ENCODE measurements at places on chromosomes 5 and 9.

DNA sequence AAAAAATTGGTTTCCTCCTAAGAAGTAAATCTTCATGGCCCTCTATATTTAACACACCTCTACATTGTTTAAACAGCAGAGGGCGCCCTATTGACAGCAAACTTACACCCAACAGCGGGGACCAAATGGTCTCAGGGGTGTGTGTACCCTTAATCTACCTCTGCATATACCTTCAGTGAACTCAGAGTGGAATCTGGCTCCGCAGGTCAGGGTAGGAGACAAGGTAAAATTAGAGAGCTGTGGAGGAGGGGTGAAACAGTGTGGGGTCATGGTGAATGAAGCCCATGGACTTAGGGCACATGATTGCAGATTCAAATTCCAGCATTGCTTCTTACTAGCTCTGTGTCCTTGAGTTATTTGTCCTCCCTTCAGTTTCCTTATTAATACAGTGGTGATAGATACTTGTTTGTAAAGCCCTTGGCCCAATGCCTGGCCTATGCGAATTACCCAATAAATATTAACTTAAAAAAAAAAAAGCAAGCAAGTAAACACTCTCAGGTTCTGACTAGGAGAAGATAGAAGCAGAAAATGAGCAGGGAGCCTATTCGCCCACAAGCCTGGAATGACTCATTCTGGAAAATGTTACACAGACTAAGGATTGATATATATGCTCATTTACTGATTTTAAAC, 122.9 kb downstream of the CAVIN4 start:
- no peak for DNase-seq

DNA sequence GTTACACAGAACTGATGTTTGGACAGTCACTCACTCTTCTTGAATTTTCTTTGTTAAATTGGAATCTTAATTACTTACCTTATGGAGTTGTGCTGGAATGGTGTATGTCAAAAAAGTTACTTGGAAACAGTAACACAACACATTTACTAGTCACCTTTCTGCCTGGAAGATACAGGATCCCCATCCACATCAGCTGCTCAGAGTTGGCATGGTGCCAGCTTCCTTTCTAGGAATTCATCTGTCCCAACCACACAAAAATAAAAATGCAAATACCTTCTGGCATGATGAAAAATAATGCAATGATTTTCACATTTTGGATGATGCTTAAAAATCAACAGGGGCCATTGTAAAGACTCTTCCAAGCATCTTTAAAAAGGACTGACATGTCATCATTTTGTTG, 341.5 kb downstream of the TMEM38B start:
- DNase-seq, result no peak

GRCh38 chr9:96122282-96122681, 179.7 kb downstream of the HSD17B3 start:
- no peak for DNase-seq

DNA sequence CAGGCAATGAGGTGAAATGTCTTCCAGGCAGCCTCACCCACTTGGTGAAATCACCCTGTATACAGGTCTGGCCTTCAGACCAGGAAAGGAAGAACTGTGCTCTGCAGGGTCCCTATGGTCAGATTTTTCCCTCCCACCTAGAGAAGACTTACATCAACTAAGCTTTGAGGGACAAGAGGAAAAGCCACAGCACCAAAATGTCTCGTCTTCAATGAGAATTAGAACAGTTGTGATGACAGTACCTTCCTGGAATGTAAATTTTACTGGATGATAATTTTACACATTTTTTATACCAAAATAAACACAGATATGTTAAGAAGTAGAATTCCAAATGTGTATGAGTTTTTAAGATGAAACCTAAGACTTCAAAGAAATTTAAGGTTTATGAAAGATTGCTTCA, 283.9 kb downstream of the SPOCK1 start:
- no peak for DNase-seq

GRCh38 chr5:57891443-57891842, 408.8 kb upstream of the ACTBL2 start:
- DNase-seq, result no peak

DNA sequence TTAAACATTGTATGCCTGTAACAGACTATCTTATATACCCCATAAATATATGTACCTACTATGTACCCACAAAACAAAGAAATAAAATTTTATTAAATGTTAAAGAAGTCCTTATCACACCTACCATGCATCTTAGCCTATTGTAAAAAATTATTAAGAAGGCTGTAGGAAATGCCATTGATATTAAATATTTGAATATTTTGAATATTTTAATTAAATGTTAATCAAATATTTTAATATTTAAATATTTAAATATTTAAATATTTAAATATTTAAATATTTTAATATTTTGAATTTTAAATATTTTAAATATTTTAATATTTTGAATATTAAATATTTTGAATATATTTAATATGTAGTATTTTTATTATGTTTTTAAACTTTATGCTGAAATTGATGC, 331.5 kb upstream of the ATP10B start:
- no peak for DNase-seq

- no peak for DNase-seq
Measured at GRCh38 chr5:6405591-6405990, 27.2 kb upstream of the MED10 start.

GRCh38 chr5:108727236-108727650, 20.5 kb upstream of the FER start:
- DNase-seq, result no peak

- DNase-seq, result no peak
Measured at GRCh38 chr9:114272739-114273431, 50.0 kb upstream of the ORM1 start.

GRCh38 chr5:174606646-174607045, 117.7 kb upstream of the MSX2 start:
- DNase-seq, result no peak

DNA sequence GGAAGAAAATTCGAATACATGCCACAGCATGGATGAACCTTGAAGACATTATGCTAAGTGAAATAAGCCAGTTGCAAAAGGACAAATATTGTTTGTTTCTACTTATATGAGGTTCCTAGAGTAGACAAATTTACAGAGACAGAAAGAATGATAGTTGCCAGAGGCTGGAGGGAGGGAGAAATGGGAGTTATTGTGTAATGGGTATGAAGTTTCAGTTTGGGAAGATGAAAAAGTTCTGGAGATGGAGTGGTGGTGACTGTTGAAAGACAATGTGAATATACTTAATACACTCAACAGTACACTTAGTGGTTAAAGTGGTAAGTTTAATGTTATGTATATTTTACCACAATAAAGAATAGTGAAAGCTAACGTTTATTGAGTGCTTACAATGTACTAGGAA, 99.6 kb upstream of the SLC44A1 start:
- no peak for DNase-seq

DNA sequence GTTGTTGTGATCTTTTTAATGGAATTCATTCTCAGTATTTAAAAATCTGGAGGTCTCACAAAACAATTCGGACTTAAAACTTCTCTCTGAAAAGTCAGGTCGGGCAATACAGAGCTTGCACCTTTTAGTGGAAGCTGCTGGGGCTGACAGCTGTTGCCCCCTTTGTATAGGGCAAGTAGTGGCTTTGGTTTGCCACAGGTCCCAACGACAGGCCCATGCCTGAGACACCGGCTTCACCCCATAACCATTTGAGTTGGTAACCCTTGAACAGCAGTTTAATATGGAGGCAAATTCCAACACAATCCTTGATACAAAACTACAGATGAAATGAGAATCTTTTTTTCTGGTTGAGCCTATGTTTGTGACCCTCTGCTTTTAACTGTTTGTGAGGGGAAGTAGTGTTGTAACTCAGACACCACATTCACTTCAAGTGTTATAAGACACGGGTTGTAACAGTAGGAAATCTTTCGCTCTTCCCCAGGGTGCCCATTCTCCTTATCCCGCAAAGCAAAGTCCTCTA, 752 bp upstream of the GLRX start:
- DNase-seq, result no peak

DNA sequence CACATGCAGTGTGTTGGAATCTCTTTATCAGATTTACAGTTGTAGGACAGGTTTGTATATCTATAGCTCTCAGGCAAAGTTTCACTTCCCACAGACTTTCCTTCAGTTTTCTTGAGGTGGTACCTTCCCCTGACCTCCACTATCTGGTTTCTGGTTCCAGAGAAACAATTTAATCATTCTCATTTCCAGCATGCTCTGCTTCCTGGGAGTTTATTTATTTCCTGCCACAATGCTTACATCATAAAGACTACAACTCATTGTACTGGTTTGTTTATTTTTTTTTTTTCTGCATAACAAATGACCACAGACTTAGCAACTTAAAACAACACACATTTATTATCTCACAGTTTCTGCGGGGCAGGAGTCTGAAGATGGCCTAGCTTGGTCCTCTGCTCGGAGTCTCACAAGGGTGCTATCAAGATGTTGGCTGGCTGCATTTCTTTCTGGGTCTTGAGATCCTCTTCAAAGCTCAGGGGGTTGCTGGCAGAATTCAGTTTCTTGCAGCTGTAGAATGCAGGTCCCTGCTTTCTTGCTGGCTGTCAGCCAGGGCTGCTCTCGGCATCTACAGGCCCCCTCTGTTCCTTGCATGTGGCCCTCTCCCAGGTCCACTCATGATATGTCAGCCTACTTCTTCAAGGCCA, 247.7 kb downstream of the ENC1 start:
- no peak for DNase-seq

DNA sequence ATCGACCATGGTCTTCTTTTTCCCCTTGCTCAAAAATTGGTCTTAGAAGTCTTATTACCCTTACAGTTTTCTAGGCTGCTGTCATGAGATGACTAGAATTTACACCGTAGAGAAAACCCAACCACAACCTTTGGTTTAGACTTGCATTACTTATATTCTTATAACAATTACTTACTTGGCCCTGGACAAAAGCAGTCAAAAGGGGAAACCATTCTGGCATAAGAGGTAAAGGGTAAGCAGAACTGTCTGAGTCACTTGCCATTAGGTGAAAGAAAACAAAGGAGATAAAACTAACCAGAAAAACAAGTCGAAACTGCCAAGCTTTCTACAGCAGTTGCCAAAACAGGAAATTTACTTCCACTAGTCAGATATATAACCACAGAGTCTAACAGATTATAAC, 17.9 kb downstream of the TMEM245 start:
- DNase-seq, result no peak

GRCh38 chr5:91383956-91384300, 811 bp upstream of the ARRDC3 start:
- no peak for DNase-seq

DNA sequence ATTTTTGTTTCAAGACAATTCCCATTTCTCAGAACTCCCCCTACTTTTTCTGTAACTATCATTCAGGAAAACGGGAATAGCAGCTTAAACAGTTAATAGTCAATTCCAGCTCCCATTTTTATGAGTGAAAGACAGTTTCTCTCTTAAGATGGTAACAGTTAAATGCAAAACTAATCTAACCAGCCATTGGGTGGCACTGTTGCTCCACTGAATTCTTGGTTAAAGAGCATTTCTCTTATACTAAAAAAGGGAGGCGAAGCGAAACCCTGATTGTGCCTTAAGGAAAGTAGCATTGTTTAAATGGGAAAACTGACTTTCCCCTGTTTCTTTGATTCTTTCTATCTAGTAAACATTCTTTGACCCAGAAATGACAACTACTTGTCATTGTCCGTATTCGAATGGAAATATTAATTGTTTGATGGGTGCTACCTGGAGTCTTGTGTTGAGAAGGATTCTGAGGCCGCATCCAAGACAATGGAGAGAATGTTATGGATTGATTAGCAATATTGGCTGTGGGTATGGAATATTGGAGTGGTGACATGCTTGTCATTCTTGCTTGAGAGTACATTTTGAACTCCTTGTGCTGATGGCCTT, 507.8 kb downstream of the MAT2B start:
- no peak for DNase-seq

DNA sequence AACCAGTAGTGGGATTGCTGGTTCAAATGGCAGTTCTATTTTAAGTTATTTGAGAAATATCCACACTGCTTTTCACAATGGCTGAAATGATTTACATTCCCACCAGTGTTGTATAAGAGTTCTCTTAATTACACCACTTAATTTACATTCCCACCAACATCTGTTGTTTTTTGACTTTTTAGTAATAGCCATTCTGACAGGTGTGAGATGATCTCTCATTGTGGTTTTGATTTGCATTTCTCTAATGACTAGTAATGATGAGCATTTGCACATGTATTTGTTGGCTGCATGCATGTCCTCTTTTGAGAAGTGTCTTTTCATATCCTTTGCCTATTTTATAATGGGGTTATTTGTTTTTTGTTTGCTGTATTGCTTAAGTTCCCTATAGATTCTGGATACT, 688.3 kb downstream of the PRR16 start:
- no peak for DNase-seq

DNA sequence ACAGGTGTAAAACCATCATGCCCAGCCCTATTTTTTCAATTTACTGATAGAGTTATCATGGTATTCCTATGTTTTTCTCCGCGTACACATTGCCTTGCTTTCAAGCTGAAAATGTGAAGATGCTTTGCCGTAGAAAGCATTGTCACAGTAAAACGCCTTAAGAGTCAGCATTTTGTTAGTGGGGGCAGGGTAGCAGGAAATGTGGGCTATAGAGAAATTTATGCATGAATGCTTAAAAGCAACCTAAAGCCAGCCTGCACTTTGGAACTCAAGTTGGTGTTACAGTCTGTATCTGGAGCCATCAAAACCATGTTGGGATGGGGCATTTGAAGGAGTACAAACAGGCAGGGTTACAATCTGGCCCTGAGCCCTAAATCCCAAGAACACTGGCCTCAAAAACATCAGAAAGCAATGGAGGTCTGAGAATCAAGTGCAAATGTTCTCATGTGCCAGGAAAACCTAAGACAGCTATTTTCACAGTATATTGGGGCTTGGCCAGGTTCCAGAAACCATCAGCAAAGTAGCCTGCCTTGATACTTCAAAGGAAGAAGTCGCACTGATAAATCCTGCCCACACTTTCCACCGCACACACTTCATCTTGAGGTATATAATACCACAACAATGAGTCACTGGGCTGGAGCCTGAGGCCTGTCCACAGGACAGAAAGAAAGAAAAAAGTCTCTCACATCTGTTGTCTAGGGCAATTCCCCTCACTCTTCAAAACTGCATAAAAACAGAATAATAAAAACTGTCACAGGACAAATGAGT, 313.8 kb downstream of the ENC1 start:
- no peak for DNase-seq

DNA sequence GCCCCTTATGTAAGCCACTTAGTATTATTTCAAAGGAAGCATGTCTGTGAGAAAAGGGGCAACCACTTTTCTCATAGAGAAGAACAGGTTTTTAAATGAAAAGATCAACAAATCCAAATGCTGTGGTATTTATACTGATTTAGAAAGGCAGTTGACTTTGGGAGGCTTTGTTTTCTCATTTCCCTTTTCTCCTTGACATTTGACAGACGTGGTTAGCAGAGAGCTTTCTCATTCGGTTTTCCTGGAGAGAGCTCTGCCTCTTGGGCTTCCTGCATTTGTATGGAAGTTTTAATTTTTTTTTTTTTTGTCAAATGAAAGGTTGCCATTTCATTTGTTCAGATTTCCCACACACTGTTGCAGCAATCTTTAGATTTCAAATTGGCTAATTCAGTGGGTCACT, 62.5 kb downstream of the EXOSC2 start:
- DNase-seq, result no peak

DNA sequence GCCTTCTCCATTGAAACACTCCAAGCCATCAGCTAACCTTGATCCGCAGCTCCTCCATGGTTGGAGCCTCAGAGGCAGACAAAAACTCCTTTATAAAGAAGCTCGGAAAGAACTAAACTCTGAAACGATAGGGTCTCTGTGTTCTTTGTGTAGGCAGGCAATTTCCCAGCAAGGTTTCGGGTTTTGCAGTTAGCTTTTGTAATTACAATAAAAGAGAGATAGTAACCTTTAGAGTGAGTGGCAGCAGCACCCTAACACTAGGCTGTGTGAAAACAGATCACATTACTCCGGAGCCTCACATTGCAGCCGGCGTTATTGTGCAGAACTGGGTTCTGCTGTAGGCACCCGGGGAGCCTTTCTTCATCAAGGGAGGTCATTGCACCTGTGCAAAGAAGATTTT, 115.8 kb upstream of the MAP3K1 start:
- no peak for DNase-seq
